Activated CD4-positive, alpha-beta memory T cell treated with anti-CD3 and anti-CD28 coated beads, Interleukin-2, amount 10 ng/mL, durations not matched to agents 7 days and 5 days (primary cell): ENCODE measurements at places on chromosomes 11 and 22. TPM values are rescaled to one million over a fixed set of nuclear protein-coding genes. Genes with fewer than 3 reads are reported as not detected.

DNA sequence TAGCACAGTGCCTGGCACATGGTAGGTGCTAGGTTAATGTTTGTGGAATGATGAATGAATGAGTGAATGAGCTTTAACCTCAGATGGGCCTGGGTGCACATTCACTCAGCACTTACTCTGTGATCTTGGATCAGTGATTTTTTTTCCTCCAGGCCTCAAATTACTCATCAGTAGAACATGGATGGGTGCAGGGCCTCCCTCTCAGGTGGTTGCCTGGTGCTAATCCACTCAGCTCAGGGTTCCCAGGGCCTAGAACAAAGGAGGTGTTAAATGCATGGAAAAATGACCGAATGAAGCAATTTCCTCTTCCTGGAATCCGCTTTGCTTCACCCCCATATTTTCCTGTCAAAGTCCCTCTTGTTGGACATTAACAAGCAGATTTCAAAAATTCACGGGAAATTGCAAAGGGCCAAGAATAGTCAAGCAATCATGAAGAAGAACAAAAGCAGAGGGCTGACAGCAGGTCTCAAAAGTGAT is 93.5 kb downstream of the MYEOV start:
- DNase-seq: no peak

DNA sequence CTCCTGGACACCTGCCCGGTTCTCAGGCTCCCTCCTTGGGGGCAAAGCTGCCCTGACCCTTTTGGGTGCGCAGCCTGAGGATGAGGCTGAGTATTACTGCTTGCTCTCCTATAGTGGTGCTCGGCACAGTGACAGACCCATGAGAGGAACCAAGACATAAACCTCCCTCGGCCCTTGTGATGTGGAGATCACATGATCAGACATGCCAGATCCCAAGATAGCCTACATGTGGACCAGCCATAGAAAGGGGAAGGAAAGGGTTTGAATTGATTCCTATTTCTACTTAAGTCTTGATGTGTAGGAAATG is 125.3 kb downstream of the VPREB1 start:
- DNase-seq: no peak

DNA sequence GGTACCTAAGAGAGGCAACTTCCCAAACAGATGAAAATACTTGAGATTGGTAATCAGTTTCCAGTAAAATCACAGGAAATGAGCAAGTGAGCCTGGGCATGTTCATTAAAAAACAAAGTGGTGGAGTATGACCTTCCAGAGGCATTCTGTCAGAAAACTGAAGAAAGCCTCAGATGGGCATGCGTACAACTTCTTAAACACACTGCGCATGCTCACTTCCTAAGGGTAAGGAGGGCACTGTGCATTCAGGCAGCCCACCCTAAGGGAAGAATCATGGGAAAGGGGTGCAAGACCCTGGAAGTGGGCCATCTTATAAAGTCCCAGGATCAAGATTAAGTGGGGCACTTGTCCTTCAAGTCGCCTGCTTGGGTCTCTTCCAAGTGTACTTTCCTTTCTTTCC is 4.0 kb downstream of the OR52K2 start:
- no peak for DNase-seq

Gene PLAAT5
- total RNA-seq: not detected

- DNase-seq: no peak
Measured at GRCh38 chr22:24358105-24358836, 69.1 kb upstream of the ADORA2A start.

GRCh38 chr11:83392556-83392955 is 106.4 kb upstream of the CCDC90B start:
- no peak for DNase-seq

DNA sequence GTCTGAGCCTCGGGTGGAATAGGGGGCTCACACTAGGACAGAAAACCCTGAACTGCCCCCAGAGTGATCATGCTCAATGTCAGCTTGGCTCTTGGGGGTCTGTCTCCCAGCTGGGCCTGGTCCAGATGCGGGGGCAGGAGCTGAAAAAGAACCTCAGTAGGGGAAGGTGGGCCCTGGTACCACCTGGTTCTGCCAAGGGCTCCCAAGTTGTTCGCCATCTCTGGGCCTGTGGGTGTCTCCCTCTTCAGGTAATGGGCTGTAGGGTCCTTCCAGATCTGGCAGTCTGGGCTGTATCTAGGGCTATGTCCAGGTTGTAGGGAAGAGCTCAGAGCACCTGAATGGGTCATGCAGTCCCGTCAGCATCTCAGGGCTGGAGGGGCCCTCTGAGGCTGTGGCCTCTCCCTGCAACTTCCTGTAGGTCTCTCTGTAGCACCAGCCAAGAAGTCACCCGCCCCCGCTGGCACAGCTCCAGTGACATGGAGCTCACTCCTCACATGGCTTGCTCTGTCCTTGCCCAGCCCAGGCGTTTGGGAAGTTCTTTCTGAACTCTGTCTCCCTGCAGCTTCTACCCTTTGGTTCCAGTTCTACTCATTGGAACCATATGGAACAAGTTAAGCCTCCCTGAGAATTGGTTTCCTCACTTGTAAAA is 33.0 kb upstream of the SOX10 start:
- no peak for DNase-seq

DNA sequence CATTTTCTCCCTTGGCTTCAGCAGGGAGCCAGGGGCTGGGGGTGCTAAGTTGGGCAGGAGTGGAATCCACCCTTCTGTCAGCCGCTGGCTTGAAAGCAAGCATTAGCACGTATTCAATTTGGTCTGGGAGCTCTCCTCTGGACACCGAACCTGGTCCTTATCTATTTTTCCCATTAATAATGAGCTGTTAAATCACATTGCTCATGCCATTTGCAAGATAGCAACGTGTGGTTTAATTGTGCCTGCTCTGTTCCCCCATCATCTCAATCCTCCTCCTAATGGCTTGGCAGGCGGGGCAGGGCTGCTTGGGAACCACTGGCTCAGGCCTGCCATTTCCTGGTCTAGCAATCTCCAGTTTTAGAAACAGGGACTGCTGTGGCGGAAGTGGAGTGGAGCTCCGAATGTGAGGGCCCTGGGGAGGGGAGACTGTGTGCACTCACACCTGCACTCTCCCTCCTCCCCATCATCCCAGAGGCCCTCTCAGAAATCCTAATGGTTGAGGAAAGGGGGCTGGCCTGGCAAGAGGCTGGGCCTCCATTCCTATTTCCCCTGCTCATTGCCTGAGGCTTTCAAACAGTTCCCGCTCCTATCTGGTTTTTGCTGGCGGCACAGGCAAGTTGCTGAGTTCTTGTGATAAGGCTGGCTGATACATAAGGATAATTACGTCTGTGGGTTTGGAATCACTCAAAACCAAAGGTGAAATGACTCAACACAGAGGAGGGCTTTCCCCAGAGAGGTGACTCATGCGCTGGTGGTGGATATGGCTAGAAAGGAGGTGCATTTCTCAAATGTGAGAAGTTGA is 201.2 kb upstream of the E2F8 start:
- DNase-seq: peak; percentile 51

Gene ART1
- not detected for total RNA-seq

Gene FIBIN
- not detected for total RNA-seq

DNA sequence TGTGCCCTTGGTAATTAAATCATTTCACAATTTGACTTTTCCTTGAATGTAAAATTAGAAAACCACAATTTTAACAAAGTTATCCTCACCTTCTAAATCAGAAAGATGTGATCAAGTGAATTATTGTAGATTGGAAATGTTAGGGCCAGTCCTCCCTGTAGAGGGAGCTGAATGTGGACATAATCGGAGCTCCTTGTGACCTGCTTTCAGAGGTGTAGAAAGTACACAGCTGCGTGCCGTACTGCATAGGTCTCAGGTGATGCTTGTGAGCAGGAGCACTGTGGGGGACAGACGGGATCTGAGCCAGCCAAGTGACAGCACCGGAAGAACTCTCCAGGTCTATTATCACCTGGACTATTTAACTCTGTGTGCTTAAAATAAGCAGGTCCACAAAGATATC is 338.0 kb downstream of the AASDHPPT start:
- no peak for DNase-seq

Gene B4GALNT4
- total RNA-seq: 0.23 TPM

GRCh38 chr11:61325649-61326414 is 7.1 kb downstream of the DDB1 start:
- no peak for DNase-seq

GRCh38 chr11:22903782-22904181 is 43.5 kb upstream of the CCDC179 start:
- no peak for DNase-seq

GRCh38 chr11:62965574-62965973 is 19.2 kb downstream of the SLC22A6 start:
- no peak for DNase-seq

Gene PYGM
- 4.0 TPM for total RNA-seq

DNA sequence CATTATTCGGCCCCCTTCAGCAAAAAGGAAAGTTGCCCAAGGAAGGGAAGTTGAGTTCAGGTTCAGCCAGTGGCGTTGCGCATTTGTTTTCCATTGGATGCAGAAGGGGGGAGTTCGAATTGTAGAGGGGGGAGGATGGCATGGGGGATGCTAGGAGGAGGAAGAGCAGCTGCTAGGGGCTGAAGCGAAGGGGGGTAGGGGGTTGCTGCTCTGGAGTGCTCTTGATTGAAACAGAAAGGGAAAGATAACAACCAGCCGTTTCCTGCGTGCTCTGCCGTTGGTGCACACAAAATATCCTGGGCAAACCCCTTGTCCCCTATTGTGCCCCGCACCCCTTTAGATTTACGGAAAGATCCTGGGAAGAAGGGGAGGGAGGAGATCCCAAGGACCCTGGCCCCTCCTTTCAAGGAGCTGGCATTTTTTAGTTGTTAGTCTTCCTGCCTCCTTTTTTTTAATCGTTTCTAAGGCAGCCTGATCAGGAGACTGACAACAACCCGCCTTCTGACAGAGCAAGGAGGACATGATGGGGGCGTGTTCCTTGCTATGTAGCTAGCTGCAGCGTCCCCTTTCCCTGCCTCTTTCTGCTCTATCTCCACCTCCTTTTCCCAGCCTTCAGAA is 2.1 kb downstream of the KMT2A start:
- peak; percentile 55 for DNase-seq

DNA sequence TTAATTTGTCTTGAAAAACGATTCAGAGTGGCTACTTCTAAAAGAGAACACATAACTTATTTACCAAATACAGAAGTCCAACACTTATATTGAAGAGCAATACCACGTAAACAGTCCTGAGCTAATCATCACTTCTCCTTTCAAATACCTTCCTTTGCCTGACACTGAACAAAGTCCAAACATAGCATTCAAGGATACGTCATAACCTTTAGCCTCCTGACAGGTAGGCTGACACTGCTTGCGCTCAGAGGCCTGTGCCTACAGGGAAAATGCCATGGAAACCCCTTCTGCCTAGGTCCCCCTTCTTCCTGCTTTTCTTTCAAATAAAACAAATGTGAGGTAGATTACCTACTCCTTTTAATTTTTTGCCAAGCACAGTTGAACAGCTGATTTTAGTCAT is 510.0 kb downstream of the INSC start:
- DNase-seq: no peak

Gene OR52N4
- 1.5 TPM for total RNA-seq

DNA sequence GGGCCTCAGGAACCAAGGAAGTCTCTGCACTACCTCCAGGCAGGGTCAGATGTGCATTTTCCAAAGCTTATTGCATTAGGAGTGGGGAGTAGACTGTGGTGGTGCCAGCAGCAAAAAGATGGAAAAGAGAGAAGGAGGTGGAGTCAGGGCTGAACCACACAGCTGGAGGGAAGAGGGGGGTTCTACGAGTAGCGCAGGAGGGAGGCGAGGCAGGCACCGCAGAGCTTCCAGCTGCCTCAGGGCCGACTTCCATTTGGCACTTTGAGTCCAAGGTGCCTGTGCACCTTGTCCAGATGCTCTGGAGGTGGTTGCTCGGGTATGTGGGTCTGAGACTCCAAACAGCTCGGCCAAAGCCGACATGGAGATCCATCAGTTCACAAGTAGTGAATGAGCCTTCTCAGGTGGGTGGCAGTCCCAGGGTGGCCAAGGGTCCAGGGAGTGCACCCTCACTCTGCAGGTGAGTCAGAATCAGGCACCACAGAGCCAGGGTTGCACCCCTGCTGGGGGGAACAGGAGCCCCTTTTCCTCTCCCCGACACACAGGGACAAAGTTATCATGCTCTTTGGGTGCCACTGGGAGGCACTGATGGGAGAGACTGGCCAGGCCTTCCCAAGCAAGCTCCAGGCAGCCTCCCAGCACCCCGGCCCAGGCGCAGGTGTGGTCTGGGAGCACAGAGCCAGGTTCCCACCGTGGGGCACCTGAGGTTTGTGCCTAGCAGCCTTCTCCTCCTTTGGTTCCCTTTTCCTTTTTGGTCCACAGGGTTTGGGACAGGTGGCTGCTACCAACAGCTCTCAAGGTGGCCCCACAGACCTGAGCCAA is 30.2 kb downstream of the GGT5 start:
- DNase-seq: no peak

- no peak for DNase-seq
Measured at GRCh38 chr11:47244448-47245350, 3.9 kb downstream of the ACP2 start.

- no peak for DNase-seq
Measured at GRCh38 chr11:11995601-11996000, 12.8 kb downstream of the DKK3 start.

Gene TMEM191C
- 0.48 TPM for total RNA-seq

DNA sequence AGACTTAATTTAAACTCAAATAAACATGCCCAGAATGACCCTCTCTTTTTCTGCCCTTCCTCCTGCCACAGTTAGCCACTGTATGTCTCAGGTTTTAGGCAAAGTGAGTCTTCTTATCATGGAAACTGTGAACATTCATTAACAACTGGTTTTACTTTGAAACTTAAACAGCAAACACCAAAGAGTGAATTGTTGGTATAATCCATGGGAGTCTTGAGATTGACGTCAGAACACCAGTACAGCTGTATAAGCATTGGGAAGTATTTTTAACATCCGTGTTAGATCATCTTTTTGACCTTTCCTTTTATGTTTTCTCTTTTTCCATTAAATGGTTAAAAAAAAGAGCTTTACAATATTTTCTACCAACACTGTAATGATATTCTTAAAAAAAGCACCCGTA is 38.9 kb downstream of the ARHGEF12 start:
- DNase-seq: no peak

- DNase-seq: no peak
Measured at GRCh38 chr11:78156127-78156844, 16.9 kb upstream of the ALG8 start.
